ENCODE measurements at places on chromosomes 1 and 21. TPM values are rescaled to one million over a fixed set of nuclear protein-coding genes. Genes with fewer than 3 reads are reported as not detected.

- no peak overlapping the region for H3K27ac ChIP-seq
- no peak overlapping the region for H3K4me3 ChIP-seq
- no peaks in the 10 kb centered on the region for H3K27me3 ChIP-seq
- H3K4me1 ChIP-seq, result peaks cover 6% of the 10 kb centered on the region
- H3K36me3 ChIP-seq, result no peaks in the 10 kb centered on the region
These were observed 37.0 kb downstream of the NUAK2 start for GRCh38 chr1:205284420-205285144.

- no peaks in the 10 kb centered on the region for H3K27me3 ChIP-seq
- H3K4me1 ChIP-seq, result no peaks in the 10 kb centered on the region
- no peaks in the 10 kb centered on the region for H3K36me3 ChIP-seq
- no peak overlapping the region for H3K27ac ChIP-seq
These were observed 402.4 kb downstream of the USH2A start for GRCh38 chr1:216020743-216021345.

- peak overlapping the region; percentile 76 for H3K27ac ChIP-seq
- no peak overlapping the region for H3K4me3 ChIP-seq
- H3K4me1 ChIP-seq, result peaks cover 3% of the 10 kb centered on the region
- DNase-seq, result no peak
These were observed 9.3 kb upstream of the VANGL1 start for GRCh38 chr1:115632251-115633026.

APOBEC4 gene
- total RNA-seq, result not detected

- H3K27ac ChIP-seq, result no peak overlapping the region
- no peaks in the 10 kb centered on the region for H3K36me3 ChIP-seq
- H3K27me3 ChIP-seq, result no peaks in the 10 kb centered on the region
- peaks cover 4% of the 10 kb centered on the region for H3K4me1 ChIP-seq
These were observed 221.0 kb upstream of the FOXD3 start for GRCh38 chr1:63101336-63101735.

GLMP gene
- 49.4 TPM for total RNA-seq

MIXL1 gene
- 4.7 TPM for total RNA-seq

- no peaks in the 10 kb centered on the region for H3K4me1 ChIP-seq
- H3K27me3 ChIP-seq, result no peaks in the 10 kb centered on the region
- no peaks in the 10 kb centered on the region for H3K36me3 ChIP-seq
- DNase-seq, result no peak
- H3K27ac ChIP-seq, result no peak overlapping the region
These were observed 633.7 kb downstream of the USP25 start for GRCh38 chr21:16363518-16363917.

GRCh38 chr1:203661572-203661971, 34.9 kb downstream of the ATP2B4 start:
- no peak overlapping the region for H3K4me3 ChIP-seq
- DNase-seq, result no peak
- no peaks in the 10 kb centered on the region for H3K27me3 ChIP-seq
- no peak overlapping the region for H3K27ac ChIP-seq
- H3K36me3 ChIP-seq, result no peaks in the 10 kb centered on the region

GRCh38 chr1:85597709-85598108, 17.1 kb downstream of the CCN1 start:
- H3K36me3 ChIP-seq, result peaks cover 14% of the 10 kb centered on the region
- no peak overlapping the region for H3K27ac ChIP-seq
- no peak overlapping the region for H3K4me3 ChIP-seq
- no peak for DNase-seq

GRCh38 chr1:198253259-198253658, 96.5 kb downstream of the NEK7 start:
- peaks cover 3% of the 10 kb centered on the region for H3K4me1 ChIP-seq
- H3K27me3 ChIP-seq, result no peaks in the 10 kb centered on the region
- DNase-seq, result no peak
- no peaks in the 10 kb centered on the region for H3K36me3 ChIP-seq
- no peak overlapping the region for H3K4me3 ChIP-seq
- no peak overlapping the region for H3K27ac ChIP-seq

GRCh38 chr1:245493029-245493428, 338.2 kb downstream of the KIF26B start:
- no peaks in the 10 kb centered on the region for H3K36me3 ChIP-seq
- H3K27me3 ChIP-seq, result no peaks in the 10 kb centered on the region
- H3K4me3 ChIP-seq, result no peak overlapping the region

- H3K4me1 ChIP-seq, result no peaks in the 10 kb centered on the region
- DNase-seq, result no peak
- no peak overlapping the region for H3K27ac ChIP-seq
- no peaks in the 10 kb centered on the region for H3K27me3 ChIP-seq
These were observed 58.0 kb downstream of the MEGF6 start for GRCh38 chr1:3553166-3553939.

CCDC190 gene
- not detected for total RNA-seq

GRCh38 chr1:63906047-63906704, 132.4 kb downstream of the ROR1 start:
- H3K4me3 ChIP-seq, result no peak overlapping the region
- H3K4me1 ChIP-seq, result peaks cover 35% of the 10 kb centered on the region
- no peaks in the 10 kb centered on the region for H3K36me3 ChIP-seq
- peak overlapping the region; percentile 3 for H3K27ac ChIP-seq

- no peaks in the 10 kb centered on the region for H3K27me3 ChIP-seq
- H3K4me1 ChIP-seq, result no peaks in the 10 kb centered on the region
- DNase-seq, result no peak
- H3K4me3 ChIP-seq, result peak overlapping the region; percentile 30
- no peak overlapping the region for H3K27ac ChIP-seq
- H3K36me3 ChIP-seq, result no peaks in the 10 kb centered on the region
These were observed 657 bp upstream of the TNFRSF18 start for GRCh38 chr1:1206966-1207531.

SPATA17 gene
- total RNA-seq, result 0.44 TPM

SLC27A3 gene
- total RNA-seq, result 45.3 TPM

DNA sequence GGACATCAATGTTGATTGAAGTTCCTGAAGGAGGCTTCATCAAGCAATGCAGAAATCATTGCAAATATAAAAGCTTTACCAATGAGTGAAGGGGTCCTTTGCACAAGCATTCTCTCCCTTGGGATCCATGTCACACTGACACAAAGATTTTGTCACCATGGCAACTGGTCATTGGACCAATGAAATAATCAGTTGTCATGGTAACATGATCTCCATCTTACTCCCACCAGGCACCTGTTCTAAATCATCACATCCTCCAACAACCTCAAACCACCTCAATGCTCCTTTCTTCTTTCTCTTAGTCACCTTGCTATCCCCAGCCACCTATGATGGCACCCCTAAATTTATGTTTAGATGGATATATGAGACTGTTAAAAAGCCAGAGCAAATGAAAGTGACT, 13.5 kb upstream of the FOXJ3 start:
- no peaks in the 10 kb centered on the region for H3K36me3 ChIP-seq
- no peaks in the 10 kb centered on the region for H3K4me1 ChIP-seq
- H3K27ac ChIP-seq, result no peak overlapping the region
- no peak overlapping the region for H3K4me3 ChIP-seq
- no peaks in the 10 kb centered on the region for H3K27me3 ChIP-seq

GRCh38 chr1:200207711-200208126, 180.2 kb downstream of the NR5A2 start:
- H3K27me3 ChIP-seq, result no peaks in the 10 kb centered on the region
- no peak overlapping the region for H3K4me3 ChIP-seq
- no peaks in the 10 kb centered on the region for H3K36me3 ChIP-seq
- no peak overlapping the region for H3K27ac ChIP-seq
- H3K4me1 ChIP-seq, result no peaks in the 10 kb centered on the region

IFNLR1 gene
- total RNA-seq, result 9.6 TPM

All from H9 (cell line).